Stimulated activated CD8-positive, alpha-beta memory T cell treated with anti-CD3 and anti-CD28 coated beads, Interleukin-7, amount 100 ng/mL, for 1 hour (primary cell): ENCODE measurements at places on chromosomes 12 and 14.
A peak's percentile ranks its signal among the peaks of the same experiment; 100 is the strongest.

GRCh38 chr12:12925388-12925787, 26.6 kb downstream of the GPRC5D start:
- DNase-seq = no peak

GRCh38 chr12:122965321-122965751, 927 bp downstream of the ABCB9 start:
- DNase-seq = no peak

GRCh38 chr14:64504897-64505794, 576 bp downstream of the ZBTB1 start:
- peak; percentile 61 for DNase-seq

GRCh38 chr14:27079716-27080115, 481.9 kb upstream of the NOVA1 start:
- DNase-seq = no peak

DNA sequence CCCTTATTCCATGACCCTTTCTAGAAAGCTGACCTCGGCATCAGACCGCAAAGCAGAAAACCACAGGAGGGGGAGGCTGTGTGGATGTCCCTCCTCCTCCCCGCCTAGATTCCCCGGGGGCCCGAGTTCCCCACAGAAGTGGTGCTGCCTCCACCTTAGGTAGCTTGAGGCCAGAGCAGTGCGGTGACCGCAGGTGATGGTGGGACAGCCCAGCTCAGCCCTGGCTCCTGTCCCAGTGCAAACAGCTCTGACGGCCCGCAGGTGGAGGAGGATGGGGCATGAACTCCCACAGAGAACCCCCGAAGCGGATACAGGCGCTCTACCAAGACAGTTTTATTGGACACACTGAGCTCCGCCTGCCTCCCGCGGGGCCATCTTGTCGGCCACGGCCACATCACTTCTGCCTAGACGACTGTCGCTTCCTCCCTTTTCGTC, 19.5 kb downstream of the ARL6IP4 start:
- no peak for DNase-seq

- no peak for DNase-seq
These were observed 19.4 kb downstream of the TMEM116 start for GRCh38 chr12:111993292-111994150.

GRCh38 chr12:52557476-52557875, 4.5 kb upstream of the KRT71 start:
- no peak for DNase-seq

- no peak for DNase-seq
These were observed 8.6 kb downstream of the GIT2 start for GRCh38 chr12:109987615-109988014.

DNA sequence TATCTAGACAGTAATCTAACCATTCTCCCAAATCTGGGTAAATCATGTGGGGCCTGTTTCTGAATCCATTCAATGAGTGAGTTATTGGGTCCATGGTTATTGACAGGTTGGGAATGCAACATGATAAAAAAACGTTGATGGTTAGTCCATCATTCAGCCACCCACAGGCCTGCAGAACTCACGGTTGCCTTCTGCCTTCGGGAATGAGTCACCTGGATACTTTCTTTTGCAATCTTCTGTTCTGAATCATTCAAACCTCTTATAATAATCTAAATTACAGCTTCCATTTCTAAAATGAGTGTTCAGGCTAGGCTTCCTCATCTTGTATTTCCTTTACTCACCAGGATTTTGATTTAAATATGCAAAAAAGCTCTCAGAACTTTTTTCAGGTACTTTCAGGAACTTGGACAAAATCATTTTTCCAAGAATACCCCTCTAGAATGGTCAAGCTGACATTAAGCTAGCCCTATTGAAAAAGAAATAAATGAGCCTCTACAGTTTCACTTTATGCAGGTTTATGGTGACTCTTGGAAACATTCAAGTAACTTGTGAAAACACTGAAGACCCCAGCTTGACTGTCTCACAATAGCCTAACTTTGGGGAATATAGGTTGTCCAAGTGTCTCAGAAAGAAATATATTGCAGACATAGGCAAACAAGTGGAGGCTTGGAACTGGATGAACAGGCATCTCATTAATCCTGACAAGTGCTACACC, 94.4 kb downstream of the KCNK10 start:
- DNase-seq = no peak

DNA sequence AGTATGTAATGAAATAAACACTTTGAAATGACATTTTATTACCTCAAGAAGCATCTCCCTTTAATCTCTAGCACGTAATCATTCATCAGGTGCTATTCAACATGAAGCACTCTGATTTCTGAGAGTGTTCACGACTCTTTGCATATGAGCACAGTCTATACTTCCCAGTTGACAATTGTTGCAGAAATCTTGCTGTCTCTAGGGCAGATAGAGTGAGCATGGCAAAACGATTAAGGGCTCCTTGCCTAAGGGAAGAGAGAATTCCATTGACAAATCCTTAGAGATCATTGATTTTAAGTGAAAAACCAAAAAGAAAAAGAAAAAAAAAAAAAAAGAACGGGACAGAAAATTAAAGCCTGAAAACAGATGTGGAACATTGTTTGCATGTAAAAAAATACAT, 107.6 kb downstream of the C12orf50 start:
- DNase-seq = no peak

DNA sequence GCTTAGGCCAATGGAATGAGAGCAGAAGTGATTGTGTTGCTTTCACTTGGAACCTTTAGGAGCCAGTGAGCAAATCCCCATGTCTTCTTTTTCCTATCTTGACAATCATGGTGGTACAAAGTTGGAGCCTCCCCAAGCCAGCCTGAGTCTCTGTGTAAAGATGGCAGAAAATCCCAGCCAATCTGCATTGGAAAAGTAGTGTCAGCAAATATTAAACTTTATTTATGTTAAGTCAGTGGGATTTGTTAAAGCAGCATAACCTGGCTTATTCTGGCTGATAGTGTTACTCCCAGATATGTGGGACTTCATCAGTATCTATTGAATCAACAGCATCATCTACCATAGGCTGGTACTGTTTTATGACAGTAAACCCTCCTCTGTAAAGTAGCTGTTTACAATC, 2.2 kb upstream of the NUAK1 start:
- no peak for DNase-seq

GRCh38 chr14:67733616-67734015, 31.9 kb downstream of the RDH12 start:
- no peak for DNase-seq

GRCh38 chr12:57735952-57736740, 2.4 kb downstream of the AGAP2 start:
- no peak for DNase-seq

DNA sequence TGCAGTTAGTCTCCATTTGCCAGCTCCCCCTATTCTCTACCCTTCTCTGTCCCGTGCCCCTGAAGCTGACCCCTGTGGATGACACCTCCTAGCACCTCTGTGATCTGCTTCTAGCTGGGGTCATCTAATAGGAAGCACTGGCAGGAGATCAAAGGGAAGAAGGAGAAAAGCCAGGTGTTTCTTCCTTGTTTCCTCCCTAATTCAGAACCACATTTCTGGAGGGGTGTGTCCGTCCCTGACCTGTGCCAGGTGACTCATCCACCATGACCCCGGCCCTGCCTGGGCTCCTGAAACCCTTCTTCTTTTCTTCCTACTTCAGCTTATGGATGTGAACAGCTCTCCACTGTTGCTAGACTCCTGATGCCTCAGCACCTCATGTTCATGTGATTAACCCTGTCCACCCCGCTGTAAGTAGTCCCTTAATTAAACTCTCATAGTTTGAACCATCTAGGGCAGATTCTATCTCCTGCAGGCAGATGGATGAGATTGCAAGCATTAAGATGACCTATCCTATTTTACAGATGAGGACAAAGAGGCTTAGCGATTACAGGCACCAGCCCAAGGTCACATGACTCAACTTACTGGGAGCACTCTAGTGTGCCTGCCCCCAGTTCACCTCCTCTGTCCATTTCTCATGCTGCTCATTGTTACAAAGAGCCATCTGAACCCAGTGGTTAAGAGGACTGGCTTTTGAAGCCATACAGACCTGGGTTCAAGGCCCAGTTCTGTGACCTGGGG, 770.5 kb downstream of the MED13L start:
- DNase-seq = no peak

DNA sequence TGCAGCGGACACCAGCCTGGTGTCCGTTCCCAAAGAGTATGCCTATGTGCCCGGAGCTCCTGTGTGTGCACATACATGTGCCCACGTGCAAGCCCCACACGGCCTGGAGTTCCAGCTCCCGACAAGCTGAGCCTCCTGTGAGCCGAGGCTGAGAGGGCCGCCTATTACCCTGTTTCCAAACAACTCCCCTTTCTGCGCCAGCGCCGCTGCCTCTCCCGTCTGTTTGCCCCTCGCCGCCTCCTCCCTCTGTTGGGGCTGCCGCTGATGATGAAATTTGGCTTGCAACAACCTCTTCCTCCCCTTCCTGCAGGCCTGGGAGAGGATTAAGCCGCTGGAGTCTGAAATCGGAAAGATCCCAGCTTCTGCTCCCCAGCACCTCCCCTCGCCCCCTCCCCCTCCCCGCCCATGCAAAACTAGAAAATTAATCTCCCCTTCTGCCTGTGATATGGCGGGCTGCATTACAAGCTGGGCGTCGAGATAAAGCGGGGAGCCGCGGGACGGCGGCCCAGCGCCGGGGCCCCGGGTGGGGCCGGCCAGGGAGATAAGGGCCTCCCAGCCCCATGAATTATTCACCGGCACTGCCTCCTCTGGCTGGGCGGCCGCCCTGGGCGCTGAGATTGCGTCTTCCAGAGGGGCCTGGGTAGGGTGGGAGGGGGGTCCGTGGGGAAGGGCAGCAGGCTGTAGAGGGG, 6.8 kb upstream of the ASIC1 start:
- no peak for DNase-seq

DNA sequence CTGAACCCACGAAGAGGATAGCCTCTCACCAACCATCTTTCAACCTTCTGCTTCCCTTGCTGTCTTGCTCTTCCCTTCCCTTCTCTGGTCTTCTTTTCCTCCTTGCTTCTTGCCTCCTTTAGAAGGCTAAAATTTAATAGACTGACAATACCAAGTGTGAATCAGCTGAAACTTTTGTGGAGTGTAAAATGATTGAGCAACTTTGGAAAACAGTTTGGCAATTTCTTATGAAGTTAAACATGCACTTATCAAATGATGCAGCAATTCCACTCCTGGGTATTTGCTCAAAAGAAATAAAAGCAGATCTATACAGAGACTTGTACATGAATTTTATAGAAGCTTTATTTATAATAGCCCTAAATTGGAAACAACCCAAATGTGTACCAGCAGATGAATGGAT, 3.3 kb upstream of the KRT86 start:
- no peak for DNase-seq

DNA sequence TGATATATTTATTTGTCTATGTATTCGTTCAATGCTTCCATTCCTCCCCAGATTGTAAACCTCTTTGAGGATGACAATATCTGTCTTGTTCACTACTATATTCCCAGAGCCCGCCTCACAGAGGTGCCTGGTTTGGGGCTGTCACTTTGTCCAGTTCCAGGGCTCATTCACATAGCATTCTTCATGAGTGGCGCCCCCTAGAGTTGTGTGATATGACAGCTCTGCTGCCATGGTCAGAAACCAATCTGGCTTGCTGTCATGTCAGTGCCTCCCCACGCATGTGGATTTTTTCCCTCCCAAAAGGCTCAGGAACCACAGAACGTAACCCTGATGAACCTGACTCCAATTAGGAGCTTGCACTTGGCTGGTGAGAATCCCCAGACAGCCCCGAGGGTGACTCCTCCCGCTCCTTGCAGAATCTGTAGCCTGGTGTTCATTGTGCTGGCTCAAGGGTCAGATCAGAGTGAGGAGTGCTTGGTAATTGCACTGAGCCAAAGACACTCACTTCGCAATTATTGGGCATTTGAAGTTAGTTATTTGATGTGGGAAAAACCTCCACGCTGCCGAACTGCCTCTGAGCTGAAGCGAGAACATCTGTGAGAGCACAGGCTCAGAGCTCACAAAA, 145.5 kb downstream of the PTPN11 start:
- no peak for DNase-seq

- no peak for DNase-seq
These were observed 1.6 kb upstream of the CLEC14A start for GRCh38 chr14:38257507-38257906.

DNA sequence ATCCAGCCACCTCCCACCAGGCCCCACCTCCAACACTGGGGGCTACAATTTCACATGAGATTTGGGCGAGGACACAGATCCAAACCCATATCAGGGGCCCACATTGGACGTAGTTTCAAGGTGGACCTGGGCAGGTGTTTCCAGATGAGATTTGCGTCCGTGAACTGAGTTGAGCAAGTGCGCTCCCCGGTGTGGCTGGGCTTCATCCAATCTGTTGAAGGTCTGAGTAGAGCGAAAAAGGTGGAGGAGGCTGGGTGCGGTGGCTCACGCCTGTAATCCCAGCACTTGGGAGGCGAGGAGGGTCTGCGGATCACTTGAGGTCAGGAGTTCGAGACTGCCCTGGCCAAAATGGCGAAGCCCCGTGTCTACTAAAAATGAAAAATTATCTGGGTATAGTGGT, 4.9 kb upstream of the GLT1D1 start:
- DNase-seq = no peak

DNA sequence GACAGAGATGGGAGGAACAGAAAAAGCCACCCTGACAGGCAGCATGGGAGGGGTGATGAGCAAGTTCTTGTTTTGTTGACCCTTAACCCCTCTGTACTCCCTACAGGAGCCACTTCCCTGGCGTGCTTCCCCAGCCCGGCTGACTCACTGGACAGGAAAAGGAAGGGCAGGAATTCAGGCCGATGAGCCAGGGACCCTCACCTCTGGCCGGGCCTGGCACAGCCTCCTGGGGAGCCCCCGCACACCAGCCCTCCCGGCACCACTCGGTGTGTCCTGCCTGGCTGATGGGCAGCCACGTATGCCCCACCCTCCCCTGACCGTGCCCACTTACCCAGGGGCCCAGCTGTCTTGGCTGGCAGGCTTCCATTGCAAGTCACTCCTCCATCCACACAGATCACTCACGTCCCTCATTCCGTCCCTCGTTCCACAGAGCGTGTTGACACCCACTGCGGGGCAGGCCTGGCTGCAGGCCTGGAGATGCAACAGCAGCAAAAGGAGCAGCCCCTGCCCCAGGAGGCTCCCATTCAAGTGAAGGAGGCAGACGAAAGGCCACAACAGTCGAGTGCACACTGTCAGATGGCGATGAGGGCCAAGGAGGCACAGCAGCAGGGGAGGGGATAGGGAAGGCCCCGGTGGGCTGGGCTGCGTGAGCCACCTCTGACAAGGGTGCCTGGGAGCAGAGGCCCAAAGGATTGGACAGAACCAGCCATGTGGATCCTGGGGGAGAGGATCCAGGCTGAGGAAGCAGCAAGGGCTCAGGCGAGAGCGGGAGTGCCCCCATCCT, 19.7 kb upstream of the CD9 start:
- no peak for DNase-seq

- no peak for DNase-seq
These were observed 356.2 kb downstream of the NELL2 start for GRCh38 chr12:44519931-44520330.

GRCh38 chr12:27973487-27973890, 956 bp upstream of the PTHLH start:
- no peak for DNase-seq

DNA sequence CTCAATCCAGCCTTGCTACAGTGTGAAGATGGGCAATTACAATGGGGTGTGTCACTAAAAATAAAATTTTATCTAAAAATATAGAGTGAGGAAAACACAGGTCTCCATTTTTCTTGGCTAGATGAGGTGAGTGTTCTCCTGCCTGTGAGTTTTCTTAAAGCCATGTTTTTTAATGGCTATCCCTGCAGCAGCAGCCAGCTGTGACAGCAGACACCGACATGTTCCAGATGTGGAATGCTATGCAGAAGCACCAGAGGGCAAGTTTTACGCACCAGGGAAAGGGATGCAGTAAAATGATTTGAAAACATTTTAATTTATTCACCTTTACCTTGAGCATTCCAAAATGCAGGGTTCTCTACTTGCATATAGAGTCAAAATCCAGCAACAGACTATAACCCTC, 577.0 kb upstream of the STXBP6 start:
- no peak for DNase-seq
